ENCODE measurements at places on chromosomes 5 and 9. TPM values are rescaled to one million over a fixed set of nuclear protein-coding genes. Genes with fewer than 3 reads are reported as not detected.
A peak's percentile ranks its signal among the peaks of the same experiment; 100 is the strongest.

- DNase-seq, result no peak
These were observed 336.4 kb downstream of the ARL15 start for GRCh38 chr5:53974021-53974420.

DNA sequence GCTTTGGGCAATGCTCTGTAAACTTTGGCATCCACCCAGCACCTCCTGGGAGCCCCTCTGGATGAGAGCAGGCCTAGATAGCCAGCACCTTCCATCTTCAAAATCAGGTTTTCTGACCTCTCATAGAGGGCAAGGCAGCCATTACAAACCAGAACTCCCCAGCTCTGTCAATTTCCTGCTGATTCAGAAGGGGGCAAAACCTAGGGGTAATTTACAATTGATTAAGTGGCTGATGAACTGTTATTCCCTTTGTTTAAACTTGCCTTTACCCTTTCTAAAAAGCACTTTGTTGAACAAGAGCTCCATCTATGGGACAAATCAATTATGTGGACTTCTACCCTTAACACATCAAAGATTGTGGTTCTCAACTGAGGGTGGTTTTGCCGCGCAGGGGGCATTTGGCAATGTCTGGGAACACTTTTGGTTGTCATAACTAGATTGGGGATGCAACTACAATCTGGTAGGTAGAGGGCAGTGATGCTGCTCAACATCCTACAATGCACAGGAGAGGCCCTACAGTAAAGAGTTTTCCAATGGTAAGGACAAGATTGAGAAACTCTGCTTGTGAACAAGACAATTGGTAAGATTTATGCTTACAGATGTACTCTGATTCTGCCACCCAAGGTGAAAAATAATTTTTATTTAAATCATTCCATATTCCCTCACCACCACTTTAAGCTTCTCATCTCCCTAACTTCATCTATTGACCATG, 184.1 kb downstream of the MARCHF11 start:
- DNase-seq, result peak; percentile 34

- DNase-seq, result peak; percentile 93
These were observed 16.0 kb downstream of the TRAF2 start for GRCh38 chr9:136902259-136902821.

DNA sequence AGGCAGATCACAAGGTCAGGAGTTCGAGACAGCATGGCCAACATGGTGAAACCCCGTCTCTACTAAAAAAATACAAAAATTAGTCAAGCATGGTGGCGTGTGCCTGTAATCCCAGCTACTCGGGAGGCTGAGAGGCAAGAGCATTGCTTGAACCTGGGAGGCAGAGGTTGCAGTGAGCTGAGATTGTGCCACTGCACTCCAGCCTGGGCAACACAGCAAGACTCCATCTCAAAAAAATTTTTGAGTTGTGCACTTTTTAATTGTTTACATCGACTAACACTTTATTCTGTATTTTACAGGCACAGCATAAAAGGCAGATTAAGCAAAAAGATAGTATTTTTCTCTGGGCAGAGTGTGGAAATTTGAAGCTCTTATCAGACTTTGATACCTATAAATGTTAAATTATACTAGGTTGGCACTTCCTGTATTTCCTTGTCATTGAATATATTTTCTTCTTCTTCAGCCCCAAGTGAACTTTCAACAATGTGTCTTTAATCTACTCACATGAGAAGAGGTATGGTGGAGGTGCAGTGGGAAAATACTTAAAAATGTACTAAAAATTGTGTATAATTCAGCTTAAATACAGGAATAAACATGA, 180.6 kb upstream of the ELL2 start:
- no peak for DNase-seq

SHC3 gene
- 1.0 TPM for total RNA-seq

GRCh38 chr5:19918780-19919179, 69.2 kb downstream of the CDH18 start:
- no peak for DNase-seq

STPG3 gene
- not detected for total RNA-seq

CRB2 gene
- not detected for total RNA-seq

CDO1 gene
- not detected for total RNA-seq

Data from Caki2 (cell line).